Gastrocnemius medialis (tissue), 4 donors: ENCODE measurements at places on chromosomes 12 and 14. TPM values are rescaled to one million over a fixed set of nuclear protein-coding genes. Genes with fewer than 3 reads are reported as not detected.

The OR11H7 gene
- not detected for total RNA-seq

DNA sequence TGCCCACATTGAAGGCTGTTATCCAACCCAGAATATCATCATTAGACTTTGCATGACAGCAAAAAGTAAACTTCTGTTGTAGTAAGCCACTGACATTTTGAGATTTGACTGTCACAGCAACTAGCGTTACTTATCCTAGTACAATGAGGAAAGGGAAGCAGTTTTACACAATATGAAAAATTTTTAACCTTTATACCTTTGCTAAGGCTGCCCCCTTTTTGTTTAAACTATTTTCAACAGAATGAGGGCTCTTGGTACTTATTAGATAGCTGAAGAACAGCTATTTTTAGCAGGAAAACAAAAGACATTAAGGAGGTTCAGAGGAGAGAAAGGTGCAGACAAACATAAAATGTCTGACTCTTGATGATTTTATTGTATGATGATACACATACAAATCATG, 23.4 kb upstream of the TMX1 start:
- DNase-seq, result no peak

GRCh38 chr12:92027701-92028440, 117.8 kb downstream of the BTG1 start:
- no peak for DNase-seq

- no peak for DNase-seq
Measured at GRCh38 chr14:64659366-64659765, 44.9 kb upstream of the PLEKHG3 start.

The FOXN4 gene
- total RNA-seq, result not detected

DNA sequence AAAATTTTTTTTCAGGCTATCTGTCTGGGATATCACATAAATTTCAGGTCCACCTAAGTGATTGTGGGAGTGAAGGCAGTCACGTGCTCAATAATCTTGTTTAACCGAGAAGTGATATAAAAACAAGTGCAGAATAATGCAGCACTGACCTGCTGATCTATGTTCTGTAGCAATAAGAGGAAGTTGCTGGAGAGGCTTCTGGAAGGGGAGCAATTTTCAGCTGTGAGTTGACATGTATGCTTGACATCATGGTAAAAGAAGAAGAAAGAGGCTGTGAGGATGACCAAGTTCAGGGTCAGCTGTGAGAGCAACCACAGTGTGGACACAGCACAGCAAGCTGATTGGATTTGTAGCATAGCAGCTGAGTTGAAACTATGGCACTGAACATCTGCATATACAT, 172.0 kb upstream of the PELI2 start:
- DNase-seq, result no peak

DNA sequence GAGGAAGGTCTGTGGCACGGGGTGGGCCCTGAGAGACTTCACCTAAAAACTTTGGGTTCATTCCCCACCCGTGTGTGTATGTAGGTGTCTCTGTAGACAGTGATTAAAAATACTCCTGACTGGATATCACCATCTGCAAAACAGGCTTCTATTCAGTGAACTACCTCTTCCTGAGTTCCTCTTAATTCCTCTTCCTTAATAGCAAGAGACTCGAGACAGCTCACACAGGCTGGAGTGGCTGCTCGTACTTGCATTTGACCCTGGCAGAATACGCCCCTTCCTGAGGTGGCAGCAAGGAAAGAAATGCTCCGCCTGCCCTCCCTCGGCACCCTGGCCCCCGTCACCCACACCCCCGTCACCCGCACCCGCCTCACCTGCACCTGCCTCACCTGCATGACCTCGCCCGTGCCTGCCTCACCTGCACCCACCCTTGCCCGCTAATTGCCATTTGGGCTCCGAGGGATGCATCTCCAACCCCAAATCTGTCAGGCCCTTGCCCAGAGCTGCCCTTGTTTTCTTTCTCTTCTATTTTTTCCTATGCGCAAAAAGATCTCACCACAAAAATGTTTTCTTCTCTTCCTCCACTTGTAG, 90.0 kb downstream of the FBXL14 start:
- DNase-seq, result no peak

The TOMM20L gene
- total RNA-seq, result not detected

DNA sequence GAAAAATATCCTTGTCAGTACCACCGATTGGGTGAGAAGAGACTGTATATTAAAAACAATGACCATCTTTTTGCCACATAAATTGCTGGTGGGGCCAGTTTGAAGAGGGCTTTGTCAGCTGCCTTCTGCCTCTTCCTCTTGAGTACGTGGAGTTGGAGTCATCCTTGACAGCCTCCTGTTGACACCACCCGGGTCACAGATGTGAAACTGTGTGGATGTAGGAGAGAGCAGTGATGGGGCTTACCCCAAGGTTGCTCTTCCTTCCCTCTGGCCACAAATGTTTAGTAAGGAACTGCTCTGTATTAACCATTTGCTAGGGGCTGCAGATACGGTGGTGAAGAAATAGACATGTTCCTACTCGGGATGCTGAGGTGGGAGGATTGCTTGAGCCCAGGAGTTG, 12.2 kb downstream of the PTPN11 start:
- DNase-seq, result no peak

- DNase-seq, result no peak
Measured at GRCh38 chr12:109836916-109837315, 3.7 kb upstream of the TRPV4 start.

DNA sequence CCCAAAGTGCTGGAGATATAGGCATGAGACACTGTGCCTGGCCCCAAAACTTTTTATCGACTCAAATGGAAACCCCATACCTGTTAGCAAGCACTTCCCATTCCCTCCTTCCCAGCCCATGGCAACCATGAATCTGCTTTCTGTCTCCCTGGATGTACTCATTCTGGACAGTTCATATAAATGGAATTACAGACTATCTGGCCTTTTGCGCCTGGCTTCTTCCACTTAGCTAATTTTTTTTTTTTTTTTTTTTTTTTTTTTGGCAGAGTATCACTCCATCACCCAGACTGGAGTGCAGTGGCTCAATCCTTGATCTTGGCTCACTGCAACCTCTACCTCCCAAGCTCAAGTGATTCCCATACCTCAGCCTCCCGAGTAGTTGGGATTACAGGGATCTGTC, 134.5 kb upstream of the MED13L start:
- DNase-seq, result no peak

GRCh38 chr14:74843653-74844052, 32.3 kb downstream of the PROX2 start:
- DNase-seq, result no peak

- peak; percentile 16 for DNase-seq
Measured at GRCh38 chr14:22432348-22432976, 156.6 kb downstream of the DAD1 start.

GRCh38 chr14:65075628-65076325, 26.5 kb downstream of the MAX start:
- DNase-seq, result peak; percentile 47
